ENCODE measurements at places on chromosomes 4 and X.

DNA sequence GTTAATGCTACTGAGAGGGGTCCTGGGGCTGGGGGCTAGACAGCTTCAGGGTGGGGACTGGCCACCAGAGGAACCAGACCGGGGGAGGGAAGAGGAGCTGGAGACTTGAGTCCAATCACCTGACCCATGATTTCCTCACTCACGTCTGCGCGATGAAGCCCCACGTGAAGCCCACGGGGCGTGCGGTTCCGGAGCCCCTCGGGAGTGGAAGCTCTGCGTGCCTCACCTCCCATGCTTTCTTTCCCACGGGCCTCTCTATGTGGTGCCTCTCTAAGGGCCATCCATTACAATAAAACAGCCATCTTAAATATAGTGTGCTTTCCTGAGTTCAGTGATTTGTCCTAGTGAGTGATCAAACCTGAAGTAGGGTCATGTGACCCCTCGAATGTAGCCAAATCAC is 119.9 kb downstream of the ENPP6 start:
- H3K27me3 ChIP-seq, result no peaks in the 10 kb centered on the region
- DNase-seq, result no peak
- peaks cover 10% of the 10 kb centered on the region for H3K4me1 ChIP-seq

DNA sequence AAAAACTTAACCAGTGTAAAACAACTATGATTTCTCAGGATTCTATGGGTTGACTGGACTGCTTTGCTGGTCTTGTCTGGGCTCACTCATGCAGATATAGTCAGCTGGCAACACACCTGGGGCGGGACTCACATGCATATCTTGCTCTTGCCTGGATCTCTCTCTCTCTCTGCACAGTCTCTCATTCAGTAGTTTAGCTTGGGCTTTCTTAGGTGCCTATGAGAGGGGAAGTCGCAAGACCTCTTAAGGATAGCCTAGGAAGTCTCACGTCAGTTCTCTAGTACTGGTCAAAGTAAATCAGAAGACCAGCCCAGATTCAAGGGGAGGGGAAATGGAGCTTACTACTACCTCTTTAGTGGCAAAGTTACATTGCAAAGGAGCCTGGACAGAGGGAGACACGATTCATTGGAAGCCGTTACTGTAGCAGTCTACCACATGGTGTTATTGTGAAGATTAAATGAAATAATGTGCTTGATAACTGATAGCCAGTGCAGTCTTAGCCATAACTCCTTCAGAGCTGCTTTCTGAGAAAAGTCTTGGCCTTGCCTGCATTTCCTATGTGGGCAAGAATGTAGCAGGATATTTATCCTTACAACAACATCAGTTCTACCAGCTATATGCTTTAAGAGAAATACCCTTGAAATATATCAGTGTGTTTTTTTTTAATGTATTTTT is 2.1 kb downstream of the COPS4 start:
- H3K36me3 ChIP-seq, result no peaks in the 10 kb centered on the region
- H3K27me3 ChIP-seq, result no peaks in the 10 kb centered on the region
- no peak for DNase-seq
- H3K27ac ChIP-seq, result no peak overlapping the region

DNA sequence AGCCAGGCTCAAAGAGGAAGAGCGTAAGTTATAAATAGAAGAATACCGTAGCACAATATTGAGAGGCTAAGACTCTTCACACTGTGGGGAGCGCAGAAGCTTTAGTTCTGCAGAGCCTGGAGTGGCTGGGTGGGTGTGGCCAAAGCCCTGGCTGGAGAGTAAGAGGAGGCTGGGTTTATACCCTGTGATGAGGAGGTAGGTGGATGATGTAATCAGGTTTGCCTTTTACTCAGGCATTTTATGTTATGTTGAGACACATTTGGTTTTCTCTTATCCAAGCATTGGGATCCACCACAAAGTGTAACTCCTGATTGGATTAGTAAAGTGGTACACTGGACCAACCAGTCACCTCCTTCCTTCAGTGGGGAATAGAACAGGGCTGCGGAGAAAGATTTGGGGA is 13.9 kb downstream of the CDS1 start:
- H3K27ac ChIP-seq, result no peak overlapping the region
- H3K36me3 ChIP-seq, result no peaks in the 10 kb centered on the region
- H3K4me1 ChIP-seq, result no peaks in the 10 kb centered on the region
- no peaks in the 10 kb centered on the region for H3K27me3 ChIP-seq
- H3K4me3 ChIP-seq, result no peak overlapping the region

- no peak overlapping the region for H3K27ac ChIP-seq
- DNase-seq, result no peak
- H3K27me3 ChIP-seq, result no peaks in the 10 kb centered on the region
These were observed 310.3 kb downstream of the LDB2 start for GRCh38 chr4:16588149-16588548.

DNA sequence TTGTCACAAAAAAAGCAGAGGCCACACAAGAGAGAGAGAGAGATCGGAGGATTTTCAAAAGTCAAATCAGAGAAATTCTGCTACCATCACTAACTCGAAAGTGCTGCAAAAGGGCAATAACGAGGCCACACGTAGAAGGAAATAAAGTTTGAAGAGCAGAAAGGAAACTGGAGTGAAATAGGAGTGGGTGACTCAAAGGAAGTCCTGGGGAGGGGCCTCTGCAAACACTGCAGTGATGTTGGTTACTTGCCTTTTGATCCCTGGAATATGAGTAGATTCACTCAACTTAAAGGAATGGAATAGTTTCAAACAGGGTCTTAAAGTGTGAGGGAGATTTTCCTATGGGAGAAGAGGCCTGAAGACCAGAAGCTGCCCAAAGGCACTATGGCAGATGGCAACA is 663.4 kb upstream of the LCORL start:
- H3K27me3 ChIP-seq, result no peaks in the 10 kb centered on the region
- no peaks in the 10 kb centered on the region for H3K4me1 ChIP-seq
- H3K4me3 ChIP-seq, result no peak overlapping the region
- DNase-seq, result no peak

GRCh38 chr4:60657041-60657440 is 543.1 kb upstream of the ADGRL3 start:
- no peak for DNase-seq
- H3K4me1 ChIP-seq, result no peaks in the 10 kb centered on the region
- no peaks in the 10 kb centered on the region for H3K27me3 ChIP-seq
- H3K36me3 ChIP-seq, result no peaks in the 10 kb centered on the region
- H3K4me3 ChIP-seq, result no peak overlapping the region

- no peaks in the 10 kb centered on the region for H3K36me3 ChIP-seq
- no peak for DNase-seq
- no peaks in the 10 kb centered on the region for H3K27me3 ChIP-seq
- H3K4me3 ChIP-seq, result no peak overlapping the region
- H3K27ac ChIP-seq, result no peak overlapping the region
These were observed 108.3 kb downstream of the APBB2 start for GRCh38 chr4:41106081-41106480.

GRCh38 chr4:338759-339097 is 1.1 kb downstream of the ZNF141 start:
- H3K36me3 ChIP-seq, result peaks cover 24% of the 10 kb centered on the region
- no peaks in the 10 kb centered on the region for H3K27me3 ChIP-seq
- peak overlapping the region; percentile 94 for H3K4me3 ChIP-seq
- no peak for DNase-seq

GRCh38 chrX:104098151-104098808 is 14.0 kb upstream of the ZCCHC18 start:
- H3K4me3 ChIP-seq, result no peak overlapping the region
- DNase-seq, result peak; percentile 88
- peaks cover 3% of the 10 kb centered on the region for H3K27me3 ChIP-seq
- no peaks in the 10 kb centered on the region for H3K4me1 ChIP-seq
- H3K27ac ChIP-seq, result no peak overlapping the region

- H3K27me3 ChIP-seq, result no peaks in the 10 kb centered on the region
- DNase-seq, result no peak
- no peaks in the 10 kb centered on the region for H3K4me1 ChIP-seq
- H3K36me3 ChIP-seq, result no peaks in the 10 kb centered on the region
- H3K27ac ChIP-seq, result no peak overlapping the region
- no peak overlapping the region for H3K4me3 ChIP-seq
These were observed 187.3 kb downstream of the SLC39A8 start for GRCh38 chr4:102157984-102158383.

DNA sequence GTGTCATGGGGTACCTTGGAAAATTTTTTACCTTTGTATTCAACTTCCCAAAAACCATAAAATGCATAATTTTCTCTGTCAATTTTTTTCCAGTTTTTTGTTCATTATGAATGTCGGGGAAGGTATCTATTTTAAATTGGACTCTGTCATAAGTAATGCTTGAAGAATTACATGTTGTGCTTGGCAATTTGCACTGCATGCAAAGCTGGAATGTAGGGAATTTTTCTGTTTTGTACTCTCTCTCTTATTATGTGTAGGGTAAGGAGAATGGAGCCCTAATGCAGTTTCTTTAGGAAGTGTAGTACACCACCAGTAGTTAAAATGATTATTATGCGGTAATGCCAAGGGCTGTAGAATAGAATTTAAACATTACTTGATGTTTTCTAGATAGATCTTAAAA is 137.7 kb upstream of the LIMCH1 start:
- H3K36me3 ChIP-seq, result no peaks in the 10 kb centered on the region
- DNase-seq, result no peak
- H3K27me3 ChIP-seq, result no peaks in the 10 kb centered on the region
- H3K27ac ChIP-seq, result no peak overlapping the region
- H3K4me1 ChIP-seq, result no peaks in the 10 kb centered on the region

GRCh38 chr4:5757536-5757935 is 46.5 kb downstream of the EVC start:
- H3K4me1 ChIP-seq, result no peaks in the 10 kb centered on the region
- no peaks in the 10 kb centered on the region for H3K27me3 ChIP-seq
- DNase-seq, result no peak

- no peak overlapping the region for H3K27ac ChIP-seq
- DNase-seq, result peak; percentile 24
These were observed 447.1 kb downstream of the MID1IP1 start for GRCh38 chrX:39248330-39248729.

DNA sequence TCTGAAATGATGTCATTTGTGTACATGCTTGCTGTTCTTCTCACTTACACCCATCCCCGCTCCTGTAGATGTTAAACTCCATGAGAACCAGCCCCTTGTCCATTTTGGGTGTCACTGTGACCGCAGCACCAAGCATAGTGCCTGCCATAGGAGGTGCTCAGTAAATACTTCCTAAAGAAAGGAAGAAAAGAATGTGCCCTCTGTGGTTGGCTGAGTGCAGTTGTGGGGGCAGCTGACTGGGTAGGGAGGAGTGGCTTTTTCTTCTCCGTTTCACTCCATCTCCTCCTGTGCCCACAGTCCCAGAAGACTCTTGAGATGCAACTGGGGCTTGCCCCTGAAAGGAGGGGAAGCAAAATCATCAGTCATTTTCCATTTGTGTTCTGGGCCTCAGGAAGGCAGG is 25.5 kb downstream of the PHEX start:
- no peak overlapping the region for H3K27ac ChIP-seq
- H3K4me3 ChIP-seq, result no peak overlapping the region
- H3K4me1 ChIP-seq, result no peaks in the 10 kb centered on the region

DNA sequence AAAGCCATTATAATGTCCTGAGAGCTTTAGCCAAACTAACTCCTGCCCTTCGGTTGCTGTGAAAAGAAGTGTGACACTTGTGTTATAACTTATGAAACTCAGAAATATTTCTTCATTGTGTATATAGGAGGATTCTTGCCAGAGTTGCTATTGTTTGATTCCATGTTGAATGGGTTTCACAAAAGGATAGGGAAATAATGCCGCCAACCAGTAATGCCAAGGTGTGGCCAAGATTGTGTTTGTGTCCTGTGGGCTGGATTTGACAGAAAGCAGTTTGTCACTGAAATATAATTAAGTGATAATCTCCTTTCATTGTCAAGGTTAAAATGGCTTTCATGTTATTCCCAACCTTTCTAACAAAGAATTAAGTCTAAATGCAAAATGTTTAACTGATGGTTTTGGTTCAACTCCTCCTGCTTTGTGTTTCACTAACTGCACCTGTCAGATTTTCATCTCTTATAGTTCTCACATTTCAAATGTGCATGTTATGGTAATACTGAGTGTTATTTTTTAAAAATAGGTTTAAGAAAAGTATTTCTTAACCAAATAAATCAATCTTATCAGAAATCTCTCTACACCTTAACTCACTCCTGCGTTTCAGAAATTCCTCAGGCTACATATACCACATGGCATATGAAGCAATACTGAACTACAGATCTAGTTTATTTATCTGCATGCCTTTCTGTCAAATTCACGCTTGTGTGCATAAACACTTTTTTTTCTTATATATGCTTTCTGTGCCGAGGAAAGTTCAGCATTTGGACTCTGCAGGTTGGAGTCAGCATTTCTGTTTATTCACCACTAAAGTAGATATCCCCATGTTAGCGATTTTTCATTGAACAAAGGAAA is at the start of gene CLDN22:
Gene CLDN22, minus strand, starts transcription at position 66 of the 849 bp plus-strand sequence. Its CDS starts 58 bp downstream, at position 8.
- H3K4me3 ChIP-seq, result no peak within 1 kb of the TSS
- no peaks in the 10 kb centered on the region for H3K4me1 ChIP-seq
- H3K27me3 ChIP-seq, result no peaks in the 10 kb centered on the region
- H3K36me3 ChIP-seq, result peaks cover 2% of the 10 kb centered on the region
- no peak within 1 kb of the TSS for H3K27ac ChIP-seq
- DNase-seq, result no peak

- H3K36me3 ChIP-seq, result peaks cover 2% of the 10 kb centered on the region
- H3K27ac ChIP-seq, result no peak overlapping the region
- no peak for DNase-seq
These were observed 61.8 kb downstream of the ZNF732 start for GRCh38 chr4:243426-243825.

Data from common myeloid progenitor, CD34-positive (primary cell).